Left ventricle myocardium inferior (tissue), 1 donor: ENCODE measurements at places on chromosomes 1 and 21. TPM values are rescaled to one million over a fixed set of nuclear protein-coding genes. Genes with fewer than 3 reads are reported as not detected.

GRCh38 chr21:36028127-36029069, 31.9 kb downstream of the SETD4 start:
- peak; percentile 65 for DNase-seq

DNA sequence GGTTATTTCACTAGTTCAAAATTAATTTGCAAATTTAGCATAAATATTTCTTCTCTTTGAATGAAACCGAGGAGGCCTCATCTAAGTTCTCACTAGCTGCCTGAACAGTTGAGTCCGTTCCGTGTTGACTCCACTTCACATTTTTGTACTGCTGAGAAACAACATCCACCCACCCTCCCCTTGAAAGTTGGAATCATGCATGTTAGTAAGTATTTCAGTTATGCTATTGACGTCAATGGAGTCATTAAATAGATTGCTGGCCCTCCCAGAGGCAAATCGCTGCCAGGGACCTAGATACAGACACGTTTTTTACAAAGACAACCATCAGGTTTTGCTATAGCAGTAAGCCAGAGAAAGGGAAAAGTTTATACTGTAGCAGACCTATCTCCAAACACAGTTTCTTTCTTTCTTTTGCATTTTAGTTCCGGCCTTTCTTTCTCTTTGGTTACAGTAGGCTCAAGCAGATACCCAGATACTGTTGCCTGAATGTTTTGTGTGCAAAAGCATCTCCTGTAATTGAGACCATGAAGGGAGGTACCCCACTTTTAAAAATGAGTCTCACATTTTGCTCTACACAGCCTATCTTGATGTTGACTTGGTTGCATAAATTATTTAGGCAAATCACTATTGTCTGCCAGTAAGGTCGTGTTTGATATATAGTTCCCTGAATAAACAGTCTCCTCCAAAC, 262.6 kb upstream of the SGIP1 start:
- peak; percentile 79 for DNase-seq

CATSPERE gene
- total RNA-seq: 0.58 TPM

DNA sequence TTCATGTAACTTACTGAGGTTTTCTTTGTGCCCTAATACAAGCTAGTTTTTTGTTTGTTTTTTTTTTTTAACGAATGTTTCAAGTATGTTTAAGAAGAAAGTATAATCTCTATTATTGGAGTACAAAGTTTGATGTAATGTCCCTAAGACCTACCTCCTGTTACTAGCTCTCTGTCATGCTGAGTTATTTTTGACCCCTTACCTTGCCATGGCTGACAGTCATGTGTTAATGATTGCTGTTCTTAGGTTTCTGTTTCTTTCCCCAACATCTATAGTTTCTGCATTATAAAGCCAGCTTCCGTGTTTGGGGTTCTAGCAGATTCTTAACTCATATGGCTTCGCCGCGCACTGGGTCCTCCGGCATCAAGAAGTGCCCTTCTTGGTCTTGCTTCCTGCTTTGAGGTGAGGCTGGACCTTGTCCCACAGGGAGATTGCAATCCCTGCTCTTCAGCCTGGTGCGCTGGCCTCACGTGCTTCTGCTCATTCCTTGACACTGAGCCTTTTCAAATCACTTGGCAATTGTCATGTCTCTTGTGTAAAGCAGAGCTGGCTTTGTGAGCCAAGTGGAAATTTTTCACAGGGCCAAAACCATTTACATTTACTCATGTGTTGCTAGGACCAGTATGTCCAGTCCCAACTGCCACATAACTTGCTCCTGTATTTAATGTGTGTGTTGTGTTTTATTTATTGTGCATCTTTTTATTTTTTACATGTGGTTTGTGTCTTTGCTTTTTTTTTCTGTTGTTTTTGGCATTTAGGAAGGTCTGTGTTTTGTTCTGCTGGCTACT, 135.0 kb upstream of the COL6A1 start:
- peak; percentile 43 for DNase-seq

VANGL2 gene
- 2.1 TPM for total RNA-seq

CASQ2 gene
- 1,110 TPM for total RNA-seq

DNA sequence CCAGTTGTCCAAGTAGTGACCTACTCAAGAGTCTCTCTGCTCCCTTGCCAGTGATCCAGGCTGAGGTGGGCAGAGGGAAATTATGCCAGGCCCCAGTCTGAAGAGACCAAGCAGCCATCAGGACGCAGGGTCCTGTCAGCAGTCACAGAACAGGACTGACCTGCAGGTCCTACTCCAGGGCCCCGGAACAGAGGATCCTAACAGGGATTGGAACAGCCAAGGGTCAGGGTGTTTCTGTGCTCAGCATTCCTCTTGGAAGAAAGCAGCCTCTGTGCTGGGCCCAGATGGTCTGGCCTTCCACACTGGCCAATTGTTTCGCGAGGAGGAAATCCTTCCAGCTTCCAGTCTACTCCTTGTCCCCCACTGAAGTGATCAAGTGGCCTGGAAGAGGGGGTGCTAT, 41.6 kb upstream of the USP1 start:
- DNase-seq: no peak

NCF2 gene
- total RNA-seq: 4.5 TPM

DNA sequence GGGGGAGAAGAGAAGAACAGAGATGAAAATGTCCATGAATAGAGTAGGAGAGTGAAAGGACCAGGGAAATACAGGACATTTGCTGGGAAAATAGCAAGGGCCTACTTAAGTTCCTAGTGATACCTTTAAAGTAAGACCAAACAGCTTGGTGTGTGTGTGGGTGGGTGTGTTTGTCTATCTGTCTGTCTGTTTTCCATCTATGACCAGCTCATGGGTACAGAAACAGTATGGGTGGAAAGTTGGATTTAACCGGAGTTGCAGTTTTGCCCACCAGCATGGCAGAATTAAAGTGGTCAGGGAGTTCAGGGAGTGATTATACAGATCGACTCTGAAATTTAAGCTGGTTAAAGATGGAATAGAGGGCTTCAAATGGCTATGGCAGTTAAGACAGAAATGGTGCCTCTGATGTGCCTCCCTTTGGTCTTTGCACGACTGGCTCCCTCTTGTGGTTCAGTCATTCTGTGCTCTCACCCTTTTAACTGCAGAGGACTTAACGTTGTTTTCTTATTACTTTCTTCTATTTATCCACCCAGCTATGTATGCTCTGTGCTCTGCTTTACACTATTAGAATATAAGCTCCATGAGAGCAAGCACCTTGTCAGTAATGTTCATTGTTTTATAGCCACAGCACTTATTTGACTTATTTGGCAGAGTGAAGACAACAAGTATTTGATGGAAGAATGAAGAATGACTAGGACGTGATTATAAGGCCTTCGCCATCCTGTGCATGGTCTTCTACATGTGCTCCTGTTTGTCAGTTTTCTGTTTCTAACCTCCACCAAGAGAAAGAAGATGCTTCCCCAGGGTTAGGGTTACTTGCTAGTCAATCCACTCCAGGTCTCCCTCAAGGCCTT, 72.7 kb upstream of the AK4 start:
- no peak for DNase-seq

LRRN2 gene
- 1.4 TPM for total RNA-seq

RGS8 gene
- 0.05 TPM for total RNA-seq

COA6 gene
- 39.0 TPM for total RNA-seq

DNA sequence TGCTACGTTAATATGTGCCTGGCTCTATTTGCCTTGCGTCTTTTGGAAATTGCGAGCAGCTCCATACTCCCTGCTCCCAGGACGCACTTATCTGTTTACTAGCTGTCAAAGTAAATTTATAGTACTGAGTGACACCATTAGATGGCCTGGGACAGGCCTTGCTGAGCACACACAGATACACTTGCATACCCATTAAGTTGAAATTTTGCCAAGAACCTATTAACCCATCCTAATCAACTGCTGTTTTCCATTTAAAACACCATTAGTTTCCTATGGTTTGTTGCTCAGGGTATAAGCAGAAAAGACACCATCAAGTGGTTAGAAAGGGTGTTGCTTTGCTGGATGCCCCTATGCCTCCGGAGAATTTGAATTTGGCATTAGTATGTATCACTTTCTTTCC, 187.3 kb downstream of the SLC44A5 start:
- no peak for DNase-seq

GRCh38 chr21:45409466-45410150, 4.6 kb downstream of the COL18A1 start:
- peak; percentile 67 for DNase-seq

HIPK1 gene
- total RNA-seq: 52.2 TPM

GADD45A gene
- total RNA-seq: 65.0 TPM

RNF207 gene
- 83.3 TPM for total RNA-seq
